Frontal cortex (tissue), 4 donors: ENCODE measurements at places on chromosomes 13 and 19. TPM values are rescaled to one million over a fixed set of nuclear protein-coding genes. Genes with fewer than 3 reads are reported as not detected.

GRCh38 chr13:35848336-35849255 is 282.6 kb downstream of the DCLK1 start:
- DNase-seq = no peak

DNA sequence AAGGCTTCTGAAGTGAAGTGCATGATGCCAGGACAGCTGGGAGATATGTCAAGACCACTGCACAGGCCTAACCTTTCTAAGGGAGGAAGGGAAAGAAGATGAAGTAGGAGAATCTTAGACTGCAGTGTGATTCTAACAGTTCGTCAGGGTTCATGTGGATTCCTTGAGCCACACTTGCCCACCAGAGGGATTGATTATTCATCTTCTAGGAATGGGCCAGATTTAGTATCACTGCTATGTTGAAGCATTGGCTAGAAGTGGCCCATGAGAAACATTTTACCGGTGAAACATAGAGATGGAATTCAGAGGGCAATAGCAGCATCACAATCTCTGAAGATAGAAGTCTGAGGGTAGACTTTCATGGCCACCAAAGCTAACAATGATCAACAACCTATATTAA is 550.8 kb upstream of the SLITRK1 start:
- no peak for DNase-seq

DNA sequence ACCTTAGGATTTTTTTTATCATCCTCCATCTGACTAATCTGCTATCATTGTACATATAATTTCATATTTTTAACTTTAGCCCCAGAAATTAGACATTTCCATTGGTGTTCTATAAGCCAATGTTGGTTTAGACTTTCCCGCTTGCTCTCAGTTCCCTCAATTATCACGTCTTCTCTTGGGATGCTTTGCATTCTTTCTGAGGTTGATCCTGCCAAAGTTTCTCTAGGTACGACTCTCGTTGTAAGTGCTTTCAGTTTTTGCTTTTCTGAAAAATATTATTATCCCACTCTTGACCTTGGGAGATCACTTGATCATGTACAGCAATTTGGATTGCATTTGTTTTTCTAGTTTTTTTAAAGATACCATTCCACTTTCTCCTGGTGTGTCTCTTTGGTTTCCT is 270.2 kb downstream of the IRS2 start:
- no peak for DNase-seq

DNA sequence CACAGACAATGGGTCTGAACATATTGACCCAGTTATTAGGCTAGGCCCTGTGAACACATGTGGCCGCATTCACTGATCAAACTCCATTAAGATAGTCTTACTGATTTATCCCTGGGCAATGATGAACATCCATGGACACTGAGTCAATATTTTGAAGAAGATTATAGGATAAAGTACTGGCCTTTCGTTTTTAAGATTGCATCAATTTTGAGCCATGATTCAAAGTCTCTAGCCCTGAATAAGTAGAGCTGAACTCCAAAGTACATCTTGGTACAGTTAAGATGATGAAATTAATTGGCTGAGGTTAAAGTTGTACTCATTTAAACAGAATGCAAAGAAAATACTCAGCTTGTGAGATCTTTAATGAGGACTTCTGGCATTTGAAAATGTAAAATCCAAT is 1581.9 kb downstream of the EFNB2 start:
- no peak for DNase-seq

DNA sequence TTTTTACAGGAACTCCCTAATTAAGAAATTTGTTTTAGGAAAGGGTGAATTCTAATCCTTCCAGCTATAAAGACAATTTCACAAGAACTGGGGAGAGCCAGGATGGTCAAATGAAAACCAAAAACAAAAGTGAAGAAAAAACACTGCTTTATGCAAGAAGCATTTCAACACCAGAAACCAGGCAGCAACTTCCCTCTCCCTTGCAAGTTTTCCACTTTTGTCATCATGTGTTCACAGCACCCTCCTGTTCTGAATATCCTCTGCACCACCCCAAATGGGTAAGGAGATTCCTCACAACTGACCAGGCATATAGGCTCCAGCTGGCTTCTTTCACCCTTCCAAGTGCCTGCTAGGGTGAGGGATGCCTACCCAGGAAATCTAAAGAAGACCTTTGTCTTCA is 328.1 kb downstream of the TBC1D4 start:
- DNase-seq = no peak

DNA sequence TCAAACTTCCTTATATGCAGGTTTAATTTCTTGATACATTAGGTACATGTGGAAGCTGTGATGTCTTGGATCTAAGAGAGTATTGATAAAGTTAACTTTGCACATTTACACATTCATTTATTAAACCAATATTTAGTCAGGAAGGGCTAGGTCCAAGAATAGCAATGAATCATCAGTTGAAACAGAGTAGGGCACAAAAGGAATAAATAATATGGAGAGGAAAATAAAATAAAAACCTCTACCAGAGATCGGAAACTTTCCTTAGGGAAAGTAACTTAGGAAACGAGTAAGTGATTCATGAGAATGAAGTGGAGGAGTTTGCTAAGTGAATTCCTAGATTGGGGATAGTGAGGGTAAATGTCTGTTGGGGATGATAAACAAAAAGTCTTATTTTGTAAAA is 259.4 kb upstream of the DACH1 start:
- no peak for DNase-seq

DNA sequence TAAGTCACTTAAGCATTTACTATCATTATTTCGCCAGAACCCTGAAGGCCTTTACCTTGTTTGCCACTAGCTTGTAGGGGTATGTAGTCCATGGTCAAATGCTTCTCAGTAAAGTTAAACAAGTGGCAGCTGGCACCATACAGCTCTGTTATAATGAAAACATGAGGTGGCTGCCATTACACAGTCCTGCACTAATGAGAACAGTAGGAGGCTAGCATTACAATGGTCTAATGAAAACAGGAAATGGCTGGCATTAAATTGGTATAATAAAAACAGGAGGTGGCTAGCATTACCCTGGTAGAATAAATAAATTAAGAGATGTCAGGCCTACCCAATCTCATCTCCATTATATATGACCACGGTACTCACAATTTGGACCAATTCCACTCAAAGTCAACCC is 107.5 kb downstream of the PCDH17 start:
- no peak for DNase-seq

DNA sequence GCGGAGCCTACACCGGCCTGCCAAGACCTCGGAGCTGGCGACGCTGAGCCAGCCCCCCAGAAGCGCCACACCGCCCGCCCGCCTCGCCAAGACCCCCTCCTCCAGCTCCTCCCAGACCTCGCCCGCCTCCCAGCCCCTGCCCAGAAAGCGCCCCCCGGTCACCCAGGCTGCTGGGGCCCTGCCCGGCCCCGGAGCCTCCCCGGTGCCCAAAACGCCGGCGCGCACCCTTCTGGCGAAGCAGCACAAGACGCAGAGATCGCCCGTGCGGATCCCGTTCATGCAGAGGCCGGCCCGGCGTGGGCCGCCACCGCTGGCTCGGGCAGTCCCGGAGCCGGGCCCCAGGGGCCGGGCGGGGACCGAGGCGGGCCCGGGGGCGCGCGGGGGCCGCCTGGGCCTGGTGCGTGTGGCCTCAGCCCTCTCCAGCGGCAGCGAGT is 10.2 kb downstream of the C19orf25 start:
- DNase-seq = no peak

DNA sequence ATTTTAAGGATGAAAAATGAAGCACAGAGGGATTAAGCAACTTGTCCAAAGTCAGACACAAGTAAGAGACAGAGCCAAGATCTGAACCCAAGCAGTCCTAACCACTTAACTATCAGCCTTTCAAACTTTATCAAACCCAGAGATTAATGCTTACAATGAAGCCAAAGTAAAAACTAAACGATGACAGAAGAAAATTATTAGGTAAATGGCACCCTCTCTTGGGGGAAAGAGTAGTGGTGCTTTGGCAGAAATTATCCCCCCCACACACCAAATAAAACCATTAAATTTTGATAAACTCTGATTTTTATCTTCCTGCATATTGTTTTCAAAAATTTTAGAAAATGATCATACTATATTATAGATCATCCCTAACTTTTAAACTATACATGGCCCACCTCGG is 329.2 kb downstream of the SLC7A1 start:
- DNase-seq = no peak

Gene BICRA
- 4.1 TPM for total RNA-seq

Gene KIR3DL1
- total RNA-seq = not detected

Gene MRPS31
- 24.5 TPM for total RNA-seq
